ENCODE measurements at places on chromosomes 4 and X. TPM values are rescaled to one million over a fixed set of nuclear protein-coding genes. Genes with fewer than 3 reads are reported as not detected.

The VSIG4 gene
- not detected for total RNA-seq

The STAP1 gene
- not detected for total RNA-seq

The DUSP9 gene
- 1.7 TPM for total RNA-seq

The FDCSP gene
- not detected for total RNA-seq

The EXOC1L gene
- total RNA-seq: not detected

The SGMS2 gene
- 35.4 TPM for total RNA-seq

The AMER1 gene
- total RNA-seq: 3.0 TPM

The CFAP47 gene
- total RNA-seq: not detected

The MBNL3 gene
- total RNA-seq: 12.4 TPM

The PPARGC1A gene
- not detected for total RNA-seq

The ART3 gene
- not detected for total RNA-seq

The IQSEC2 gene
- 6.0 TPM for total RNA-seq

The ADH1B gene
- total RNA-seq: not detected

The ASB5 gene
- total RNA-seq: not detected

The SOD3 gene
- total RNA-seq: not detected

The RBM46 gene
- not detected for total RNA-seq

The SHISA3 gene
- total RNA-seq: not detected

The DCX gene
- total RNA-seq: not detected

The UNC5C gene
- not detected for total RNA-seq

The UCHL1 gene
- 7.5 TPM for total RNA-seq

The LRPAP1 gene
- total RNA-seq: 130 TPM

The GLRB gene
- total RNA-seq: 1.2 TPM

The CNGA1 gene
- total RNA-seq: 0.31 TPM

The GAGE12J gene
- not detected for total RNA-seq

The KLHL4 gene
- total RNA-seq: not detected

The PDZD4 gene
- 0.04 TPM for total RNA-seq

The HSFX2 gene
- not detected for total RNA-seq

The UTP14A gene
- 39.4 TPM for total RNA-seq

The DACH2 gene
- total RNA-seq: not detected

The SULT1E1 gene
- total RNA-seq: 3.7 TPM

The SMC1A gene
- 69.8 TPM for total RNA-seq

The SORCS2 gene
- total RNA-seq: 0.04 TPM

The RASGEF1B gene
- 0.56 TPM for total RNA-seq

The DRP2 gene
- 0.18 TPM for total RNA-seq

The PROM1 gene
- total RNA-seq: not detected

The POLN gene
- total RNA-seq: 0.54 TPM

The CD38 gene
- not detected for total RNA-seq

The EMCN gene
- not detected for total RNA-seq

The GRPR gene
- 0.11 TPM for total RNA-seq

The UGT2B15 gene
- not detected for total RNA-seq
